Cerebellar nuclear complex (tissue), 1 donor: ENCODE measurements at places on chromosomes 7 and 10.

GRCh38 chr7:38682606-38683005 is 51.4 kb upstream of the AMPH start:
- no peak for DNase-seq

GRCh38 chr7:158781974-158782664 is 47.2 kb downstream of the ESYT2 start:
- DNase-seq, result no peak

DNA sequence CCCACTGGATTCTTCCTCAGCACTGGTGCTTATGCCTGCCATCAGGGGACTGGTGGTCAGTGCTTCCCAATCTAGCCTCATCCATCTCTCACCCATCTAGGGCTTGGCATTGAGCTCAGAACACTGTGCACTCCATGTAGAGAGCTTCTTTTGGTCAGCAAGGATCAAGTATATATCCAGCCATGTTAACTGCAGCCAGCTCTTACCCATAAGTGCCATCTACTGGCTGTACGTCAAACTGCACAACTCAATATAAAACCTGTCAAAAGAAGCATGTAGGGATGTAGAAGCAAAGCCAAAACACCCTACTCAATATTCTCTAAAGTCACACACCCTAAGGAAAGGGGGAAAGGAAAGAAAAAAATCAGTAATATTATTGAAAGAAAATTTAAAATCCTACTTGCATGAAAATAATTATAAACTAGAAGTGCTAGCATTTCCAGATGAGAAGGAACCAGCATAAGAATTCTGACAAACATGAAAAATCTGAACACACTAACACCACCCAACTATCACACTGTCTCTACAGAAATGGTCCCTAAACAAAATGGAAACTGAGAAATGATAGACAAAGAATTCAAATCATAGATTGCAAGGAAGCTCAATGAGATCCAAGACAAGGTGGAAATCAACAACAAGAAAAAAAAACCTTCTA is 531.1 kb upstream of the STEAP1 start:
- DNase-seq, result peak; percentile 6

DNA sequence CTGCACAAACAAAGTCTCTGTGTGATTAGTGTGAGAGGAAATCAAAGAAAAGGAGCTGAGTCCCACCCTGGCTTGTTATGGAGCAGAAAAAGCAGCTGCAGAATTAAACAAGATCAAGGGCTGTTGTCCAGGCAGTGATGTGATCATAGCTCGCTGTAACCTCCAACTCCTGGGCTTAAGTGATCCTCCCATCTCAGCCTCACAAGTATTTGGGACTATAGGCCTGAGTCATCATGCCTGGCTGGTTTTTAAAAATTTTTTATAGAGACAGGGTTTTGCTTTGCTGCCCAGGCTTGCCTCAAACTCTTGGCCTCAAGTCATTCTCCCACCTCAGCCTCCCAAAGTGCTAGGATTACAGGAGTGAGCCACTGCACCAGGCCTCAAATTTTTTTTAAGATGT is 88.9 kb downstream of the IPMK start:
- no peak for DNase-seq

DNA sequence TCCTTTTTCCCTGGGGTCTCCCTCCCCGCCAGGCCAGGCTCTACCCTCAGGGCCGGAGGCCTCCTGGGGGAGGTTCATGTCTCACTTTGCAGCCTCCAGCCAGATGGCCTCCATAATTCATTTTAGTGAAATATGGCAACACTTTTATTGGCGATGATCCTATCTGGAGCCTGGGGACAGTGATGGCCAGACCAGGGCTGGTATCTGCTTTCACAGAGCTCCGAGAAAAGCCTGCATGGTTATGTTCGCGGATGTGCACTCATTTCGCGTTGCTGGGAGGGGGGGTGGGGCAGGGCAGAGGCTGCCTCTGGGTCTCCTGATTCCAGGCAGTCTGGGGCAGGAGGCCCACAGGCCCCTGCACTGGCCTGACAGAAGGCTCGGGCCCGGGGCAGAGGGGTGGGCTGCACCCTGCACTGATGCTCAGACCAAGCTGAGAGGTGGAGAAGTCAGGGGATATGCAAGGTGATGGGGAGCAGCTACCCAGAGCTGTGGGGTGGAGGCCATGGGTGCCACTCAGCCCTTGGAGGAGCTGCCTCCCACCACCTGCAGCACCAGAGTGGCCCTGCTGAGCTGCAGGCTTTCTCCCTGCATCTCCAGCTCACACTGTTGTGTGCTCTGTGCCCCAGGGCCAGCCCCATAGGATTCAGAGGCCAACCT is 85.3 kb upstream of the RET start:
- DNase-seq, result no peak

GRCh38 chr10:20582041-20582440 is 315.1 kb downstream of the NEBL start:
- no peak for DNase-seq

GRCh38 chr7:129188372-129188891 is at the start of gene SMO:
TSS of gene SMO (plus strand) at chr7:129188633. CDS start at chr7:129189152, 519 bp downstream.
- DNase-seq, result no peak

DNA sequence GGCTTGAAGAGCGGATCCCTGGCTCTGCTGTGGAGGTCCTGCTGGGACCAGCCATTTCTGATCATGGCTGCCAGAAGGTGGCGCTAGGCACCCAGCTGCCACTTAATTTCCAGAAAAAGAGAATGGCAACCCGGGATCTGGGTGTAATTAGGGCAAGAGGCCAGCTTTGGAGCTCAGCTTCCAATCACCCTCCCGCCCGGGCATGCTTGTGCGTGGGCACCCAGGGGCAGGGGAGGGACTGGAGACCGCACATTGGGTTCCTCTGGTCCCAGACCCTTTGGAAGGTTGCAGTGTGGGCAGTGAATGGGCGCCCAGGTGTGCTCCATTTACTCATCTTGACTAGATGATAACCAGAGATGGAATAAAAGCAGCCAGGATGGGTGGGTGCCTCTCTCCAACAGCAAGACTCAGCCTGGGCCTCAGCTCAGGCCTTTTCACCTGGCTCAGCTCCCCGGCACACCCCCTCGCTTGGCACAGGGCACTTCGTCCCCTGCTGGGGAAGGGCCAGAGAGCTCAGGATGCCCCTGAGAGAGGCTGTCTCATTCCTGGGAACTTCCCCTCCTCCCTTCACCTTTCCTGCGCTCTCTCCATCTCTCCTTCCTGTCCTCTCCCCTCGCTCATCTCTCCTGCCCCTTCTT is 14.7 kb downstream of the FAM241B start:
- DNase-seq, result no peak

- no peak for DNase-seq
Measured at GRCh38 chr7:44574287-44574872, 672 bp upstream of the DDX56 start.

- no peak for DNase-seq
Measured at GRCh38 chr7:127820732-127821085, 168.7 kb downstream of the SND1 start.

GRCh38 chr7:41696323-41696916 is 6.5 kb downstream of the INHBA start:
- no peak for DNase-seq

- no peak for DNase-seq
Measured at GRCh38 chr10:4839353-4839752, 13.3 kb downstream of the AKR1E2 start.

DNA sequence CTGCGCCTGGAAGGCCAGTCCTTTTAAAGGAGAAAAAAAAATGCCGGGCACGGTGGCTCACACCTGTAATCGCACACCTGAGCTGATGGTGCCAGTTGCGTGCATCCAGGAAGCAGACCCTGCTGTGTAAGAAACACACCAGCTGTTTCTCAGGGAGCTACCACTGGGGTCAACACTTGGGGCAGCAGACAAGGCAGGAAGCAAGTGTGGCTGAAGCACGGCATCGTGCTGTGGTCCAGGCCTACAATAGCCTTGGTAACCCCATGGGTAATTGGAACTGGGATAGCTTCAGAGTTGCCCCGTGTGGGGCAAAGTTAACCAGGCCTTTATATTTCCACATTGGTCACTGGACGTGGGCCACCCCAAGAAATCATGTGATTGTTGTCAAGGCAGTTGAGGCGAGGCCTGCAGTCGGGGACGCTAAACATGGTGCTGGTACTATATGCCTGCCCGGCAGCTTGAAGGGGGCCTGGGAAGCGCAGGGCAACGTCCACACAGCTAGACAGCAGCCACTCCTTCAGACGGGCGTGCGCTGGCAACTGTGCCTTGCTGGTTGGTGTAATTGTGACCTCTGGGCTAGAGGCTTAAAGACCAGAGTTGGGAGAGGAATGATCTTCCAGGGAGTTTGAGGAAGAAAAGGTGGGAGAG is 2.5 kb upstream of the TACR2 start:
- no peak for DNase-seq

DNA sequence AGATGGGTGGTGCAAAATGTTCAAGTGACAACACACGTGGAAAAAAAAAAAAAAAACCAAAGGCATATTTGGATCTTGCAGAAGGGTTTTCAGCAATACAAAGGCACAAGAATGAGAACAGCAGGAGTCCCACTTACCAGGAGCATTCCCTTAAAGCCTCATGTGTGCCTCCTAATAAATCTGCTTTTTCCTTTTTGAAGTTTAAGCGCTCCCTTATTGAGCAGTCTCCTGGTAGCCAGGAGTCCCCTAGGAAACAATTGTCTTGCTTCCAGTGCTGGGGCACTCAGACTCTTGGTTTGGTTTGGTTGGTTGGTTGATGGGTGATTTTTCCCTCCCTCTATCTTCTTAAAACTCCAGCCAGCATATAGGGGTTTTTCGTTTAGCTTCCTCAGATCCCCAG is 321.8 kb upstream of the NFE2L3 start:
- DNase-seq, result no peak

DNA sequence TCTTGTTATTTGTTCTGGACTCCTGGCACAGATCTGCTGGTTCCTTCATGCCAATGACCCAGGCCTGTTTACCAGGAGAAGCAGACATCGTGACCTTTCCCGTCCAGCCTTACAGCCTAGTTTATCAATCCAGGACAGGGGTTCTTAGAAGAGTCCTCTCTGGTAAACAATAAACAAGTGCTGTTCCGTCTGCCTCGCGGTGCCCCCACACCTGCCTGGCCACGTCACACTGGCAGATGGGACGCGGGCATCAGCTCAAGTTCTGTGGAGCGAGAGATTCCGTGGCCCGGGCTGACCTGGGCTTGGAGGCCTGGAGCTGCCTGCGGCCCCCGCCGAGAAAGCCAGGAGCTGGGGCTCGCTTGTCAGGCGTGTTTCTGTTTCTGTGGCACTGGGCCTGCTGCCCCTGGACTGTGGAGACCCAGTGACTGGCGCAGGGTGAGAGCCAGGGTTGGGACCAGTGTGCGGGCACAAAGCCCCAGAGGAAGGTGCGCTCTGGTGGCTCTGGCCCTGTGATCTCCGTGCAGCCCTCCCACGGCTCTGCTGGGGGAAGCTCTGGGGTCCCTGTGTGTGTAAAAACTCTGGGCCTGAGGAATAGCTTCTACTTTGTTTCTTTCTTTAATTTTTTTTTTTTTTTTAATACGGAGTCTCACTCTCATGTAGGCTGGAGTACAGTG is 28.4 kb upstream of the PFKFB3 start:
- DNase-seq, result no peak

GRCh38 chr7:51543801-51544553 is 227.4 kb upstream of the COBL start:
- no peak for DNase-seq

GRCh38 chr7:39127058-39127457 is 149.3 kb downstream of the POU6F2 start:
- DNase-seq, result no peak

- DNase-seq, result no peak
Measured at GRCh38 chr10:11396311-11396955, 215.0 kb downstream of the USP6NL start.

DNA sequence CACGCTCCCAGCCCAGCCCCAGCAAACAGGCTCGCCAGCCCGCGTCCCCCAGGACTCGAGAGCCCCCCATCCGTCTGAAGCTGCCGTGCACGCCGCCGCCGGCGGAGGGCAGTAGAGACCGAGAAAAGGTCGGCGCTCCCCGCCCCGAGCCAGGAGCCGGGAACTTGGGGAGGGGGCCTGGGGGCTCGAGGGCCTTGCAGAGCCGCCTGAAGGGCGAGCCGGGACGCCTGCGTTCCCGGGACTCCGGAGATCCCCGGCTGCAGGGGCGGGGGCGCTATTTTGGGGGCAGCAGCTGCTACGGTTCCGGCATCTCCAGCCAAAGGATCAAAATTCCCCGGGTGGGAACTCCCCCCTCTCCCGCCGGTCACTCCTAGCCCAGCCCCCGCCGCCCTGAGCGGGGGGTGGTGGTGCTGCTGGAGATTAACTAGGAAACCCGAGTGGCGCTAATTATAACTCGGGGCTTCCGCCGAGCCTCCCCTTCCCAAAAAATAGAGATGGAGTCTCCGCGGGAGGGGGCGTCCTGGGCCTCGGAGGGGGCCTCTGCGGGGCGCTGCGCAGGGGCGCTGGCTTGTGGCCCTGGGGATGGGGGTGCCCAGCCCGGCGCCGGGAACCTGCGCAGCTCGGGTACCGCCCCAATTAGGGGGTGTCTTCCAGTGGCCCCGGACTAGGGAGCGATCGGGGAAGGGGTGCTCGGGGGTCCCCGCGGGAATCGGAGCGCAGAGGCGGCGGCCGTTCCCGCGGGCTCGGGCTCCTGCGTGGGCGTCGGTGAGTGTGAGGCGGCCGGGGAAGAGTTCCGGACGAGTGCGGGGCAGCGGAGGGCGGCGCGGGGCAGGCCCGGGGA is 608 bp downstream of the ACHE start:
- DNase-seq, result no peak

GRCh38 chr7:74575083-74575784 is 82.3 kb upstream of the GTF2I start:
- DNase-seq, result no peak

GRCh38 chr7:116310141-116310540 is 99.8 kb downstream of the TES start:
- no peak for DNase-seq

GRCh38 chr7:18975689-18976280 is 141.7 kb downstream of the TWIST1 start:
- no peak for DNase-seq

GRCh38 chr7:41880107-41880506 is 177.2 kb upstream of the INHBA start:
- DNase-seq, result no peak

GRCh38 chr7:107591421-107591820 is 11.4 kb downstream of the BCAP29 start:
- DNase-seq, result no peak

GRCh38 chr10:130729876-130730275 is 581.6 kb downstream of the TCERG1L start:
- no peak for DNase-seq

DNA sequence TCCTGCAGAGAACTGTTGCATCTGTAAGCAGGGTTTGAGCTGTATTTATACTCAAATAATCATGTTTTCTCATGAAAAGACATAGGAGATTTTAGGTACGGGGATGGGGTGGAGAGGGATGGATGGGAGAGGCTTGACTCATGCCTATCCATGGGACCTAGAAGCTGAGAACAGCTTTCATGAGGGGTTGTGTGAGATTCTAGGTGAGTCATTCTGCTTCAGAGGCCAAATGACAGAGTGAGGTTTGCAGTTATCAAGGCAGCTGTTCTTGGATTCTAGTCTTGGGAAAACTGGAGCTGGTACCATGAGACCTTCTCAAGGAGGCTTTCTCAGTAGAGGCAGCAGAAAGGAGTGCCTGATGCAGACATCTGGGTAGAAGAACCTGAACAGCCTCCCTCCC is 746.9 kb downstream of the TYW1 start:
- no peak for DNase-seq
